ENCODE measurements at places on chromosomes 4 and X.

DNA sequence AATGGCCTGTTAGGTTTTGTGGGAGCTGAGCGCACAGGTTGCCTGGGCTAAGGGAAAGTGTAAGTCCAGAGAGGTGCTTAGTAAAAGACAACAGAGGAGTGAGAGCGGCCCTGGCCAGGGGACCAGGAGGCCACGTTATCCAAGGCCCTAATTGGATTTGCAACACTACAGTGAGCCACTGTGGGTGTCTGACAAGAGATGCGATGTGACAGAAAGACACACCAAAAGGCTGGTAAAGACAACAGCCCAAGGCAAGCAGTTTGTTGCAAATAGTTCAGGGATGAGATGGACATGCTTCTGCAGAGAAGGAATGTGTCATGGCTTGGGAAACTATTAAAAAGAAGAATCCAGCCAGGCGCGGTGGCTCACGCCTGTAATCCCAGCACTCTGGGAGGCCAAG, 162.7 kb upstream of the KIT start:
- DNase-seq: no peak

- no peak for DNase-seq
These were observed 349.6 kb downstream of the GPAT3 start for GRCh38 chr4:83885256-83886182.

- no peak for DNase-seq
These were observed 331 bp downstream of the SETD7 start for GRCh38 chr4:139555705-139556070.

DNA sequence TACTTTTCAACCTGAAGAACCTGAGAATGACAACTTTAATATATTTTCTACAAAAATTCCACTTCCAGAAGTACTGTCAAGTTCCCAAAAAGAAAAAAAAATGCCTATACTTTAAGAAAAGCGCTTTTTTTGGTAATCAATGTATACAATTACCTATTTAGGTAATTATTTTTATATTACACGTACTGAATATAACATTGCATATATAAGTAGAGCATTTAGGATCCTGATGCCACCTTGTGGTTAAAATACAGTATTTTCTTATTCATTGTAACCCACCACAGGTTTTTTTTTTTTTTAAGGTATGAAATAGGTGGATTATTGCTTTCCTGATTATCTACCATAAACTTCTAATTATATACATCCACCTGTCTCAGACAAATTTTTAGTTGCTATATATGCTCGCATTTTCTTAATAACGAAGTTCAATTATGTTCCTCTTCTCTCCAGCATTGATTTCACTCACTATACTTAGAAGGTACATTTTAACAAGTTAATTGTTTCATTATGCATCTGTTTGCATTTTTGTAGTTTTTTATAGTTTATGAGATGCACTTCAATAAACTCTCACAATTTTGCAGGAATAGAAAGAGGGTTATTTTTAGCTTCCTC, 5.2 kb downstream of the MAP9 start:
- DNase-seq: peak; percentile 51

GRCh38 chr4:56388306-56388705, 1.0 kb upstream of the AASDH start:
- no peak for DNase-seq

DNA sequence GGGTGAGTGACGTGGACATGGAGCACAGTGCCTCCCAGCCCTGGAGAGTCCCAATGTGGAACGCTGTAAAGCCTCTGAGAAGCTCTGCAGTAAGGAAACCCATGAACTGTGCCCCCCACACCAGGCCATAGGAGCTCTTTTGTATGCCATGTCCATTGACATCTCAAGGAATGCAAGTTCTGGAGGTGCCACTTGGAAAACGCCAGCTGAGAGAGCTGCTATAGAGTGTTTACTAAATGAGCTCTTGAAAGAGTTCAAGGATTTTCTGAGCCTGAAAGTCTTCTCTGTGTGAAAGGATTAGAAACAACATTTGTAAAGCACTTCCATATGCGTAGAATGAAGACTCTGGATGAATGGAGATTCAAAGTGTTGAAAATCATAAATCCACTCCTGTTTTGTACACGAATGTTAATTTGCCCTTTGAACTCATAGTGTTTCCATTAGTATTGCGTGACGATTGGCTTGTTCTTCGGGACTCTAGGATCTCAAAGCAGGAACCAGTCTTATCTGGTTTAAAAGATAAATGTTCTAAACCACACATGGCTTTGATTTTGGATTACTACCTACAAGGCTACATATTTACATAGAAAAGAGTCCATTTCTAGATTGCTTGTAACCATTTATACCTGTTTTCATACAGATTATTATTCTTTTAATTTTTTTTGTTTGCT, 41.8 kb upstream of the STOX2 start:
- no peak for DNase-seq

DNA sequence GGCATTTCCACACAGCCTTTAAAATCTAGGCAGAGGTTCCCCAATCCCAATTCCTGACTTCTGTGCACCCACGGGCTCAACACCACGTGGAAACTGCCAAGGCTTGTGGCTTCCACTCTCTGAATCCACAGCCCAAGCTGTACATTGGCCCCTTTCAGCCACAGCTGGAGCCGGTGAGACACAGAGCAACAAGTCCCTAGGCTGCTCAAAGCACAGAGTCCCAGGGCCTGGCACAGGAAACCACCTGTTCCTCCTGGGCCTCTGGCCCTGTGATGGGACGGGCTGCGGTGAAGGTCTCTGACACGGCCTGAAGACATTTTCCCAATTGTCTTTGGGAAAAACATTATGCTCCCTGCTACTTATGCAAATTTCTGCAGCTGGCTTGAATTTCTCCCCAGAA, 500.0 kb downstream of the FSTL5 start:
- no peak for DNase-seq

DNA sequence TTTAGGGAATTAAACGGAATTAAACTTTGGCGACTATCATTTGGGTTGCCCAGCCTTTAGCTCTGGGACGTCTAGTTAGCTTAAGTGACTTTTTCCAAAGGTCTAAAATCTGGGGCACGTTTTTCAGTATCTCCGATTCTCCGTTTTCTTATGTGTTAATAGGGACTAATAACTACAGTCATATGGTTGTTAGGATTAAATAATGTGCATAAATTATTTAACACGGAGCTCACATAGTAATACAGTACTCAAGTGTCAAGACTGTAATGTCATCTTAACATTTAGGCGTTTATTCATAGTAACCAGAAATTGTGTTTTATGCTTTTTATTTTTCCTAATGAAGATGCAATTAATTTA, 466 bp upstream of the CCNA2 start:
- DNase-seq: no peak

- no peak for DNase-seq
These were observed 141.0 kb downstream of the MAB21L2 start for GRCh38 chr4:150722908-150723362.

DNA sequence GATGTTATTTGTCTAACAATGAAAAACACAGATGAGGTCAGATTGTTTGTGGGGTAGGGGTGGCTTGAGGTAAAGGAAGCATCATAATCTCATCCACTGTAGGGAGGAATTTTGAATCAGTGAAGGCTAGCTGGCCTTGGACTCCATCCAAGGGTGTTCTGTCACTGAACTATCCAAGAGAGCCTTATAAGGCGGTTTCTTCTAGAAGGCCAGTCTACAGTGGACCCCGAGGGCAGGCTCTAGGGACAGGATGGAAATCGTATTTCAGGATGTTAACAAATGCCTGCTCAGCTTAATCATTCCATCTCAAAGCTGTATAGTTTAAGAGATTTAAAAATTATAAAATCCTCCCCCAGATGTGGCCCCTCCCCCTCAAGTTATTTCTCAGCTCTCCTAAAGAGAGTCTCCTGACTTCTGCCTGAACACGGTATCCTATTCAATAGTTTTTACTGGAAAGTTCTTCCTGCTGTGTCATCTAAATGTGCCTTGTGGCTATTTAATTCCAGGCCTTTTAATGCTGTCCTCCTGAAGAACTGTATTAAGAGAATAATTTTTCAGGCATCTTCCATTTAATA, 8.0 kb downstream of the IGFBP7 start:
- DNase-seq: no peak

- no peak for DNase-seq
These were observed 26.4 kb upstream of the ARSJ start for GRCh38 chr4:114005569-114006442.

GRCh38 chr4:94410678-94411206, 41.0 kb upstream of the PDLIM5 start:
- no peak for DNase-seq

DNA sequence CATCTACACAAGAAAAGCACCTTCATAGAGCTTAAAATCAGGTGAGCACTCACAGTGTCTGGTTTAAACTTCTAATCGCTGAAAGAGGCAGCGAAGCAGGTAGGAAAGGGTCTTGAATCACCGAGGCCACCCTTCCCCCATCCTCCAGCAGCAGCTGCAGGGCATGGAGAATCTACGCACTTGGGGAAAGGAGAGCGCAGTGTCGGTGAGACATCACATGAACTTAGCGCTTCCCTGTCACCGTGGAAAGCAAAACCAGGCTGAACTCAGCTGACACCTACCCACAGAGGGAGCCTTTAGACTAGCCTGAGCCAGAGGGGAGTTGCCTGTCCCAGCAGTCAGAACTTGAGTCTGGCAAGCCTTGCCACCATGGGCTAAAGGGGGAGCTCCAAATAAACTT, 197.2 kb upstream of the ZFP42 start:
- DNase-seq: no peak

- DNase-seq: no peak
These were observed 33.6 kb upstream of the JADE1 start for GRCh38 chr4:128775916-128776315.

- DNase-seq: no peak
These were observed 11.7 kb downstream of the GPKOW start for GRCh38 chrX:49111791-49112190.

GRCh38 chrX:122565952-122566351, 618.1 kb upstream of the GRIA3 start:
- DNase-seq: no peak

- DNase-seq: no peak
These were observed 100.2 kb upstream of the JADE1 start for GRCh38 chr4:128709268-128709667.

DNA sequence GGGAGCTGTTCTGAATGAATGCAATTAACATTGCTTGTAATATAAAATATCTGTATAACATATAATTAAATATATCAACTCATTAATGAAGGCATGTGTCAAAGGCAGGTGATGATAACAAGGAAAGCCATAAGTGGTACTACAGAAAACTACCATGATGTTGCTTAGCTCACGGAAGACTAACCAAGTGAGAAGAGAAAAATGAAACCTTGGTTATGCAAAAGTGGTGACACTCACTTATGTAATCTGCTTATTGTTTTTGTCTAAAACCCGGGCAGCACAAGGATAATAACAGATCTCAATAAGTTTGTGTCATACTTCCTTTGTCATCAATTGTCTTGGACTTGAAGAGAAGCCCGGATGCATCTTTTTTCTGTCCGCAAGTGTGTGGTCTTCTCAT, 156.4 kb downstream of the HS6ST2 start:
- DNase-seq: no peak

- DNase-seq: no peak
These were observed 1.1 kb upstream of the TMEM164 start for GRCh38 chrX:110001740-110002299.

- no peak for DNase-seq
These were observed 123.3 kb downstream of the SLC10A7 start for GRCh38 chr4:146398404-146398803.

- DNase-seq: no peak
These were observed 329.9 kb downstream of the ARHGAP10 start for GRCh38 chr4:148061795-148062194.

GRCh38 chr4:28481565-28481964, 1620.9 kb downstream of the STIM2 start:
- DNase-seq: no peak

DNA sequence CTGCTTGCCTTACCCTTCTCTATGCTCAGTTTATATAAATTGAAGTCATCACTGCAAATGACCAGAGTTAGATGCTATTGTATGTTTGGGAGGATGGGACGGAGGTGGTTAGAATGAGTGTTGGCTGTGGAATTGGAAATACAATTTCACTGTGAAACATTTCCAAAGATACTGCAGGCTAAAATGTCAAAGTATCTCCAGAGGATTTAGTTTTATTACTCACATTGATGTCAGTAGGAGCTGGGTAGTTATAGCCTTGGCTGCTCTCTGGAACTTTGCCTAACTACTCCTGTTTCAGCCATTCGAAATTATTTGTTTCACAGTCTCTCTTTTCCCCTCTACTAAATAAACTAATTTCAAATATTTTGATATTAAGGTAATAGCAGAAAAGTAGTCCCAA, 92.6 kb upstream of the PPP3CA start:
- DNase-seq: no peak

- DNase-seq: no peak
These were observed 194.3 kb downstream of the SLC4A4 start for GRCh38 chr4:71533121-71533520.

DNA sequence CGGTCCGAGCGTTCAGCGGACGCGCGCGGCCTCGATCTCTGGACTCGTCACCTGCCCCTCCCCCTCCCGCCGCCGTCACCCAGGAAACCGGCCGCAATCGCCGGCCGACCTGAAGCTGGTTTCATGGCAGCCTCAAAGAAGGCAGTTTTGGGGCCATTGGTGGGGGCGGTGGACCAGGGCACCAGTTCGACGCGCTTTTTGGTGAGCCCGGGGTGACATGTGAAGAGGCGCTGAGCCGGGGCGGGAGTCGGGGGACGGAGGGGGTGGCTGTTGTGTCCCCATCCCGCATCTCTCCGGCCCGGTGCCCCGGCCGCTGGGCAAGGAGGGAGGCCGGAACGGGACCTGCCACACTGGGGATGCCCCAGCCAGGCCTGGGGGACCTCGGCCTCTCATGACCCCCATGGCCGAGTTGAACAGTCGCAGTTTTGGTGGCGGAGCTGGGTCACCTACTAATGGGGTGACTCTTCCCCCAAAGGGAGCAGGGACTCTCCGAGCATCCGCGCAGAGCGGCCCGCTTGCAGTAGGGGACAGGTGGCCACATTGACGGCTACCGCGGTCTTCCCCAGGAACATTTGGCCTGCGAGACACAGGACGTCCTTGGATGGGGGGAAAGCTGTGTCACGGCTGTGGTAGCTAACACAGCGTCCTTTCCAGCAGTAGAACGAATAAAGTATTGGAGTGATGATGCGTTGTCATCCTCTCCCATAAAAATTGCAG, at the start of gene GK:
TSS of gene GK (plus strand) at position 9 of the 717 bp plus-strand sequence. CDS start at position 124, 115 bp downstream.
- peak; percentile 0 for DNase-seq

Measured in CD4-positive, alpha-beta T cell (primary cell).